Stimulated activated CD4-positive, alpha-beta T cell treated with anti-CD3 and anti-CD28 coated beads, Interleukin-1b, Interleukin-23, amount 100 ng/mL, for 48 hours (primary cell): ENCODE measurements at places on chromosomes 5 and 9.
A peak's percentile ranks its signal among the peaks of the same experiment; 100 is the strongest.

DNA sequence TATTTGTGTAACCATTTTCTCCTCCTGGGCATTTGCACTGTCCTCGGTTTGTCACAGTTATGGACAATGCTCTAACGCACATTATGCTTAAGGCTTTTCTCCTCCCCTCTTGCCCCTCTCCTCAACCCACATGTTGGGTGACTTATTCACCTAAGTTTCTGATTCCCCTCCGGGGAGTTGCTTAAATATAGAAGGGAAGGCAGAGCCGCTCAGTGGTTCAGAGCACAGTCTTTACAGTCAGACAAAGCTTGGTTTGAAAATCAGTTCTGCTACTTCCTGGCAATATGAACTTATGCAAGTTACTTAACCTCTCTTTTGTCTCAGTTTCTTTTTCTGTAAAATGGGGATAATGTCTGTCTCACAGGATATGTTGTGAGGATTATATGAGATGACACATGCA, 41.2 kb upstream of the SPRY4 start:
- no peak for DNase-seq

DNA sequence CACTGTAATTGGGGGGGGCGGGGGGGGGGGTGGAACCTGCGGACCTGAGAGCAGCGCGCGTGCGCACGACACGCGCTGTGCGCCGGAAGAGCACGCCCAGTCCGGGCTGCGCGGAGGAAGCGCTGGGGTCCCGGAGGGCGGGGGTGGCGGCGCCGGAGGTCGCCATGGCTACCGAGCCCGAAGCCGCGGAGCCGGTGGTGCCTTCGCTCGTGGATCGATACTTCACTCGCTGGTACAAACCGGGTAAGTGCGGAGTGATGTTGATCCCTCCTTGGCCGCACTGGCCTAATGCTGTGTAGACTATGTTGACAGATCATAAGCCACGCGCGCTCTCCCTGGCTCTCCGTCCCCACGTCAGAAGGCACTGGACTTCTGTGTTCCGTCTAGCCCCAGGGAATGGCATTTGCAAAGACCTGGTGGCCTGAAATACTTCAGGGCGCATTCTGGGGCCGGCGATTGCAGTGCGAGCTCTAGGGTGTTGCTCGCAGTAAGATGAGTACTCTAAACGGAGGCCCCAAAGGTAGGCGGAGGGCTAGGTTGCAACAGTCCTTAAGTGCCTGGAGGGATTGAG, at the start of gene ABITRAM:
TSS of gene ABITRAM (plus strand) at position 78 of the 571 bp plus-strand sequence. CDS start at position 165, 87 bp downstream.
- peak; percentile 73 for DNase-seq

DNA sequence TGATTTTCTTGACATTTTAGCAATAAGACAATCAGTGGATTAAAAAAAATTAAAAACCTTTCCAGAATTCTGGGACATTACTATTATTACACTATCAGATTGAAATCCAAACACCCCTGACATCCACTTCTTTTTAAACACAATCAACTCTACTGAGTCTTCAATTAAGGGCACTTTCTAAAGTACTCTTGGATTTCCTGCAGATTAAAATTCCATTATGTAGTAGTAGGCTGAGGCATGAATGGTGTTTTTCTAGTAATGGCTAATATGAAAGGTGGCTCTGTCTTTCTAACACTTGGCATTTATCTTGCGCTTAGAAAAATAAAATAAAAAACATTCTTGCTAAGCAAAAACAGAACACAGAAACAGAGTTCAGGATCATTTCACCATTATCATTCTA, 107.8 kb downstream of the OXCT1 start:
- no peak for DNase-seq

DNA sequence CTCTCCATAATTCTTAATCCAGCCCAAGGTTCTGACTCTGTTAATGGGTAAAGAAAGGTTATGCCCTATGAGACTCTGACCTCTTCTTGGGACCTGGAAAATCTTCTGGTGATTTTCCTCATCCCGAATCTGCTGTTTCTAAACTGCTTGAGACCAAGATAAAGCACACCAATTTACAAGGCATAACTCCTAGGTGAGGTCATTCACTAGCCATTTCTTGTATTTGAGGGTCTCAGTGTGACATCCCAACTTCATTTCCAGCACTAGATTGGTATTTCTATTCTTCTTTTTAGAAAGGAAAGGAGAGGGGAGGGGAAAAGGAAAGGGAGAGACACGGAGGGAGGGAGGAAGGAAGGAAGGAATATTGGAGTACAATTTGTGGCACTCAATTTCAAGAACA, 51.6 kb downstream of the SLC1A1 start:
- no peak for DNase-seq

- DNase-seq: no peak
Measured at GRCh38 chr5:134328619-134329018, 38.4 kb downstream of the CDKL3 start.

DNA sequence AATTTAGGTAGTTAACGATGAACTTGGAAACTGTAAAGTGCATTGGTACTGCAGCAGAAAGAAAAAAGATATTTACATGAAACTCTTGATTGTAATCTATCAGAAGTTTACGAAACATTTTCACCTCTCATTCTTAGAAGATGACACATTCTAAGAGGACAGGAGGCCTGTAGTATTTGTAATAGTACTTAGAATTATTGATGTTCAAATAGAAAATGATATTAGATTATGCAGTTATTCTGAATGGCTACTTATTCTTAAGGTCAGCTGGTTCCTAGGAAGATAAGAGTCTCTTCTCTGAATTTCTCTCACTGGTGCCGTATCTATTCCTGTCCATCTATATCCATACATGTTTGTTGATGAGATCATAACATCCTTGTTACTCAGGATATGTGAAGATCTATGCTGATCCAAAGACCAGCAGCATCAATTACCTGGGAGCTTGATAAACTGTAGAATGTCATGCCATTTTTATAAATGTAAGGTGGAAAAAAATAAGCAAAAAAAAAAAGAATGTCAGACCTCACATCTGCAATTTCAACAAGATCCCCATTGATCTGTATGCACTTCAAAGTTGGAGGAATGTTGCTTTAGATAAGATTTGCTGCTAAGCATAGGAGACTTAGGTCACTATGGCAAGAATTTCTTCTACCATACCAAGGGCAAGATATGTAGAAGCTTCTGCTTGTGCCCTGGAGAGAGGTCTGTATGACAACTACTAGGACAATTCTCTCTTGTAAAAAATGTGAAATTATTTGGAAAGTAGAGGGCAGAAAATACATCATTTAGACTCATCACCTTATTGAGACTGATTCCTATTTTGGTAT, 42.4 kb upstream of the RICTOR start:
- no peak for DNase-seq

DNA sequence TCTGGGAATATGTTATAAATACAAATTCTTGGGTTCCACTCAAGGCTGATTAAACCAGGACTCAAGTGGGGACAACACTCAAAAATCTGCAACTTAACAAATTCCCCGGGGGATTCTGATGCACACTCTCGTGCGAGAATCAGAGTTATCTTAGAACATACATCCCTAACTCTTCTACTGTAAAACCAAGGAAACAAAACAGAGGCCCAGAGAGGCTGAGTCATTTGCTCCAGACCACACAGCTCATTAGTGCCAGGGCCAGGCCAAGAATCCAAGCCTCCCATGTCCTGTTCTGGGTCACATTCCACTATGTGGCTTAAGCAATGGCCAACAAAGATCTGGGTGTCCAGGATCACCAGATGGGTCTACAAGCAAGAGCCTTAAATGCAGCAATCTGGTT, 166.0 kb downstream of the ADAMTS12 start:
- DNase-seq: no peak

DNA sequence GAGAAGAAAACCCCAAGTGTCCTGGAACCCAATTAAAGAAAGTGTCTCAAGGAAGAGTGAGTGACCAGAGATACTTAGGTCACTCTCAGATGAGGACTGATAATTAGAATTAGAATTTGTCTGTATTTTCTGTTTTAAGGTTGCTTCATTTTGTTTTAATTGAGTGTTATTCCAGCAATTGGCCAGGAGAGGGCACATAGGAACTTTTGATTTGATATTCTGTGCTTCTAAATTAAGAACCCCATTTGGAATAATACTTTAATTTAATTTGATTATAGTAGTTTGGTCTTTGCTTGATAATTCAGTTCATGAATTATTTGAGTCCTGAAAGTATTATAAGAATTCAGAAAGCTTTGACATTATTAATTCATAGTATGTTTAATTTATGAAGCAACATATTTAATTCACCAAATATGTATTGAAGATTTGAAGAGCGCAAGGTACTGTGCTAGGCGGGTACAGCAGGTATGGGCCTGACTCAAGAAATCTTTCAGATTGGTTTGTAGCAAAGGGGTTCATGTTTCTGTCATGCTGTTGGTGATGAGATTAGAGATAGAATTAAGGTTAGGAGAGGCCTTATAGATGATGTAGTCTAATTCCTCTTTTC, 4.9 kb downstream of the MRPL22 start:
- DNase-seq: no peak

DNA sequence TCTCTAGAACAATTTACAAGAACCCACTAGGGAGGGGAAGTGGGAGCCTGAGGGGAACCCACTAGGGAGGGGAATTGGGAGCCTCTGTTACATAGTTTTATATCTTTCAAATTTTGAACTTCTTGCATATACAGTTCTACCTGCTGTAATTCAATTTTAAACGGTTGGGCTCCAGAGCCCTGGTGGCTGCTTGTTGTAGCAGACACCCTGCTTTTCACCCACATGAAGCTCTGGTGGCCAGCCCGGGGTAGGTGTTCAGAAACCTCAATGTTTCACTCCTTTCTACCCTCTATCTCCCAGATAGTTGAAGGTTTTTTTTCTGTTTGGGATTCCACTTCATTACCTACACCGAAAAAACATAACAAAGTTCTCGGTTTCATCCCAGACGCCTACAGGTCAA, 124.4 kb downstream of the TMEM174 start:
- DNase-seq: no peak

DNA sequence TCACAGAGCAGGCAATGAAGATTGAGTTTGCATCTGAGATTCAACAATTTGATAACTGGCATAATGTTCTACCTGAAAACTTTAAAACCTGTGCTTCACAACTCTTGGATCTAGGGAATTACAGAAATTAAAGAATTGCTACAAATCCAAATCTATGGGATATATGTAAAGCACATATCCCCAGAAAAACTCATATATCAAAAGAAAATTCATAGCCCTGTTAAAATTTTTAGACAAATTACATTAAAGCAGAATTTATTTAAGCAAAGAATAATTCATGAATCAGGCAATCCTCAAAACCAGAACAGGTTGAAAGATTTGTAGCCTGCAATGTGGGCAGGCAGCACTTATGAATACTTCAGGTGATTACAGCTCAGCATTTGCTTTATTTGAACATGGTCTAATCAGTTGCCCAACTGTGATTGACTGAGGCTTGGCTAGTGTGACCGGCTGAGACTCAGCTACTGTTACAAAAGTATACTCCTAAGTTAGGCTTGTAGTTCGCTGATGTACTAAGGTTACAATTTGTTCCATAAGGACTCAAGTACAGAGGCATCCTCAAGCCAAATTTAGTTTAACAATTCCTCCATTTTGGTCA, 10.3 kb upstream of the UBTD2 start:
- DNase-seq: no peak

GRCh38 chr5:55350754-55351153, 43.0 kb downstream of the MTREX start:
- DNase-seq: no peak

GRCh38 chr5:52856564-52856963, 68.8 kb downstream of the ITGA1 start:
- no peak for DNase-seq

DNA sequence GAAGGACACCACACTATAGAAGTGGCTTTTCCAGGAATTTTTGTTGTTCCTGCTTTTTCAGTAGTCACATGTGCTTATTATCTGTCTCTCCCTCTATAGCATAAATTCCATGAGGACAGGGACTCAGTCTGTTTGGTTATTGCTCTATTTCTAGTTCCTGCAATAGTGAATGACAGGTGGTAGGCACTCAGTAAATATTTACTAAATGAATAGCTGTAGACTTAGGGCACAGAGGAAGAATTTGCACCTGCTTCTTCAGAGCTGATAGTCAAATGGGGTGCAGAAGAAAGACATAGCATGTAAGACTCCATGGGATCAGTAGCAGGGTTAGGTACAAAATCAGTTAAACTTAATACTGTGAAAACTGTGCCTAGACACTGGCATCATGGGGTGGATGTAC, 580.2 kb downstream of the CCDC171 start:
- DNase-seq: no peak

- DNase-seq: no peak
Measured at GRCh38 chr9:33868440-33868973, 51.5 kb downstream of the UBE2R2 start.

DNA sequence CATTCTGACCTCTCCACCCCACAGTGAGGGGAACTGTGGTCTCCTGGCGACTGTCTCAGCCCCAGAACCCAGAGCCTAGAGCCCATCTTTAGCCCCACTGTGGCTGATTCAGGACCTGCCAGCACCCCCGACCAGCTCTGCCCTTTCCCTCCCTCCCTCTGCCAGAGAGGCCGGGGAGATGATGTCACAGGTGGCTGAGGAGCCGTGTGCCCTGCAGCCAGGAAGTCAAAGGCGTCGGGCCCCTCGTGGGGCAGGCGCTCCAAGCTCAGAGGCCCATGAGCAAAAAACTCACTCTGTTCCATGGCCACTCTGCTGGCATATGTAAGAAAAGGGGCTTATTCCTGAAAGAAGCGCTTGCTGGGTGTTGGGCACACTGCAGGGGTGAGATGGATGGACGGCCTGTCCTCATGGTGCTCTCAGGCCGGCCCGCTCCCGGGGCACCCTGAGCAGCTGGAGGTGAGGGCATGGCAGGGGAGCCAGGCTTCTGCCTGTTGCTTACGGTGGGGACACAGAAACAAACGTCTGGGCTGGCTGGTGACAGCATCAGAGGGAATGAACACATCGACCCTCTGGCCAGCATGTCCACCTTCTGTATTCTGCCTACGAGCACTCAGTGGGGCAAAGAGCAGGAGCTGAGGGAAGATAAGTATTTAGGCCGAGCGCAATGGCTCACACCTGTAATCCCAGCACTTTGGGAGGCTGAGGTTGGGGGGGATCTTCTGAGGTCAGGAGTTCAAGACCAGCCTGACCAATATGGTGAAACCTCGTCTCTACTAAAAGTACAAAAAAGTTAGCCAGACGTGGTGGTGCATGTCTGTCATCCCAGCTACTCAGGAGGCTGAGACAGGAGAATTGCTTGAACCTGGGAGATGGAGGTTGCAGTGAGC, 41.1 kb downstream of the LAMC3 start:
- no peak for DNase-seq

GRCh38 chr5:107485184-107485583, 185.6 kb downstream of the EFNA5 start:
- DNase-seq: no peak

DNA sequence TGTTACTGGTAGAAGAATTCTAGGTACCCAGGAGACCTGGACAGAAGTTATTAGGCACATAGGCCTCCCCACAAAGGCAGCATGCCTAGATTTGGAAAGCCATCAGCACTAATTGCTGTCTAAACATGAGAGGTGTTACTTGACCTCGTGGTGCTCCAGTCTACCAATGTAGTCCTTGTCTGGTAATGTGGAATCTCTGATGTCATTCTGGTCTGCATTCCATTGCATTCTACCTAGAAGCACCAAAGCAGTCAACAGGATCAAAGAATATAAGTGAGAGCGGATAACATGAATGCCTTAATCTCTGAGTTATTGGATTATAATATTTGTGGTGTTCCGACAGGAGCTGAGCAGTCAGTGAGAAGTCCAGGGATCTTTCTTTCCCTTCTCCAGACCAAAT, 175.2 kb downstream of the PSAT1 start:
- DNase-seq: no peak

- no peak for DNase-seq
Measured at GRCh38 chr9:89179540-89179894, 899 bp upstream of the SHC3 start.
